ENCODE measurements at places on chromosomes 1 and 21. TPM values are rescaled to one million over a fixed set of nuclear protein-coding genes. Genes with fewer than 3 reads are reported as not detected.

DNA sequence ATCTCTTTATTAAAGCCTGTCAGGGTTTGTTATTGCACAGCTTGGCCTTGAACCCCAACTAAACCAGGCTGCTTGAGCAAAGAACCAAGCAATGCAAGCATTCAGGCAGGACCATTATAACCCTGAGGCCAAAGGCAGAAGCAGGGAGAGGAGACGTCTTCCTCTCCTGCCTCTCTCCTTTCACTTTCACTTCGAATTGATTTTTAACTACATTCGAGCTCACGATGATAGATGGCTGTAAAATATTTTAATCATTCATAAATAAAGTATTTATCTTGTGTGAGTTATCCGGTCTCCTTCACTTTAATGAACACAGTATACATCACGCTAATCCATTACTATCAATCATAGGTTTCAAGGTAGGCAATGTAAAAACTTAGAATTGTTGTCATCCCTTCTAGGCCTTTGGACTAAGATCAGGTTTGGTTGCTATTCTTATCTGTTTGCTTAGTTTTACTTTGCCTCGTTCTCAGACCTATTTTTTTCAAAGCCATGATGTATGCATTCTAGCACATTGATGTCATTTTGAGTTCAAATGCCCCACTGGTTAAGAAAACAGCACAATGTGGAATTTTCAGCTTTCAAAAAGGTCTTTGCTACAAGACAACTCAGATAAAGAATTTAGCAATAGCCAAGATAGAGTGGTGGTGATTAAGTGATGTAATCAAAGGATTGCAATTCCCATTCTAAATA is 480.2 kb upstream of the RUNX1 start:
- no peak overlapping the region for H3K4me3 ChIP-seq
- no peaks in the 10 kb centered on the region for H3K36me3 ChIP-seq
- DNase-seq, result no peak
- H3K27me3 ChIP-seq, result no peaks in the 10 kb centered on the region
- no peaks in the 10 kb centered on the region for H3K4me1 ChIP-seq

GRCh38 chr1:18132711-18133541 is 25.3 kb downstream of the IGSF21 start:
- H3K4me3 ChIP-seq, result 0 out of 2 replicates have a peak overlapping the region, but pooled peaks have one; percentile 23
- peaks cover 20% of the 10 kb centered on the region for H3K4me1 ChIP-seq
- no peaks in the 10 kb centered on the region for H3K27me3 ChIP-seq
- H3K27ac ChIP-seq, result no peak overlapping the region

GRCh38 chr1:97989094-97989680 is 68.4 kb upstream of the DPYD start:
- no peaks in the 10 kb centered on the region for H3K27me3 ChIP-seq
- no peak overlapping the region for H3K4me3 ChIP-seq
- no peak for DNase-seq
- no peaks in the 10 kb centered on the region for H3K4me1 ChIP-seq

- H3K4me3 ChIP-seq, result no peak overlapping the region
- H3K4me1 ChIP-seq, result peaks cover 36% of the 10 kb centered on the region
- no peak overlapping the region for H3K27ac ChIP-seq
- H3K36me3 ChIP-seq, result no peaks in the 10 kb centered on the region
Measured at GRCh38 chr1:112790920-112791722, 76.0 kb upstream of the PPM1J start.

DNA sequence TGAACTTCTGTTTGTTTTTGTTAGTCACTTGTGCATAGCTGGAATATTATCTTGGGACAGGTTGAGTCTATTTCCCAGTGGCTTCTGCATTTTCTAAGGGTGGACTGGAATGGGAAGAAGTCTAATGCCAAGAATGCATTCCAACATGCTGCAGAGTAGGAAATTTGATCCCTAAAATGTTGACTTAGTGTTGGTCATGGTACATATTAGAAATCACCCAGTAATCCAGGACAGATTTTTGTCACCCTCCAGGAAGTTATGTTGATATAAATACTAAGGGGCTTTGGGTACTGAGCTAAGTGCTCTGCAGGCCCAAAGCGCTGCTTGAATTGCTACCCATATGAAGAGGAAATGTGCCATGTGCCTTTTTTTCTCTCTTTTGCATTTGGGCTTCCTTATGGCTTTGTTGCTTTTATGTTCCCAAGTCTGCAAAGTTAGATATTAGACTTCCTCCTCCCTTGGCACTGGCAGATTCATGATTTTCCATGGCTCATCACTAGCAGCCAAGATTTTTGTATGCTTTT is 10.0 kb downstream of the ARID1A start:
- H3K27ac ChIP-seq, result no peak overlapping the region
- H3K27me3 ChIP-seq, result no peaks in the 10 kb centered on the region
- DNase-seq, result no peak

DNA sequence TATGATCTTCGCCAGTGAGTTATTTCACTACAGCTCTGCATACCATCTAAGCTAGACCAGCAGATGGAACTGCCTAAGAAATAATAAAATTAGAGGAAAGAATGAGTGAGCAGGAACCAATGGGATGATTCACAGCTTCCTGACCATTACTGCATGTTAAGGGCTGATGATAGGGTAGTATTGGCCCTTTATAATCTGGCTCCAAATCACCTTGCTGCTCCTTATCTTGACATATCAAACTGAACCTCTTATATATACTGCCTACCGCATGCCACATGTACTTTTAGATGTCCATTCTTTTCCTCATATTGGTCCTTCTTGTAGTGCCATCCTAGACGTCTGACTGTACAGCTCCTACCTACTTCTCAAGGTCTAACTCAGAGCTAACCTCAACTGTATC is 524.4 kb downstream of the DPYD start:
- no peak overlapping the region for H3K4me3 ChIP-seq
- DNase-seq, result no peak
- no peaks in the 10 kb centered on the region for H3K27me3 ChIP-seq
- H3K4me1 ChIP-seq, result no peaks in the 10 kb centered on the region
- H3K36me3 ChIP-seq, result no peaks in the 10 kb centered on the region

- no peaks in the 10 kb centered on the region for H3K36me3 ChIP-seq
- no peak overlapping the region for H3K27ac ChIP-seq
- H3K4me1 ChIP-seq, result peaks cover 18% of the 10 kb centered on the region
- H3K27me3 ChIP-seq, result no peaks in the 10 kb centered on the region
Measured at GRCh38 chr1:24415910-24416665, 486 bp downstream of the NIPAL3 start.

DNA sequence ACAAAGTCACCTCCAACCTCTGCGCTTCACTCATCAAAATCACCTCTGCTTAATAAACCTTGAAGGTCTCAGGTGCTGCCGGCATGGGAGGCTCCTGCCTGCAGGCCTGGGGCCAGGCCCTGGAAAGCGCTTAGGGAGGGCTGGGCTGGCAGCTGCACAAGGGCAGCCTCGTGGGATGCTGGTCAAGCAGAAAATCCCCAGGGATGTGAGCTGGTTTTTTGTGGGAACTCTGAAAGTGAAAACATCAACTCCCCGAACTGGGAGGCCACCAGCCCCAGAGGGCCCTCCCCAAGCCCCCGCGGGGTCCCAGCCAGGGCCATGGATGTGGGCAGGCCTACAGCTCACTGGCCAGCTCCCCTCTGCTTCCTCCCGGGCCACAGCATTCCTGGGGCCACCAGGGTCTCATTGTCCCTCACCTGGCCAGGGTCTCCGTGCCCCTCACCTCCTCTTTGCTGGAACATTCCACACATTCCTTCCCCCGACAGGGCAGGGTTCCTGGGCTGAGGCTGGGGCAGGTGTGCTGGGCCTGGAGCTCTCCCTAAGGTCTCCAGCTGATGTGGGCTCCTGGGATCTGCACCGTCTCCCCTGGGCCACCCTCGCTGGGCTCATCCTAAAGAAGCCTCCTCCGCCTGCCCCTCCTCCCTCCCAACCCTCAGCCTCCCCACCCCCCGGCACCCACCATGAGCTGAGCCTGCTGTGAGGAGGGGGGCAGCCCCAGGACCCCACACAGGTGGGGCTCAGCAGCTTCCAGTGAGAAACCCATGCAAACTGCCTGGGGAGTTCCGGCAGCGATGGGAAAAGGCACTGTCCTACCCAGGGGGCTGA is 36.0 kb upstream of the POFUT2 start:
- H3K4me3 ChIP-seq, result no peak overlapping the region
- H3K27me3 ChIP-seq, result no peaks in the 10 kb centered on the region
- peak; percentile 68 for DNase-seq
- no peaks in the 10 kb centered on the region for H3K4me1 ChIP-seq

DNA sequence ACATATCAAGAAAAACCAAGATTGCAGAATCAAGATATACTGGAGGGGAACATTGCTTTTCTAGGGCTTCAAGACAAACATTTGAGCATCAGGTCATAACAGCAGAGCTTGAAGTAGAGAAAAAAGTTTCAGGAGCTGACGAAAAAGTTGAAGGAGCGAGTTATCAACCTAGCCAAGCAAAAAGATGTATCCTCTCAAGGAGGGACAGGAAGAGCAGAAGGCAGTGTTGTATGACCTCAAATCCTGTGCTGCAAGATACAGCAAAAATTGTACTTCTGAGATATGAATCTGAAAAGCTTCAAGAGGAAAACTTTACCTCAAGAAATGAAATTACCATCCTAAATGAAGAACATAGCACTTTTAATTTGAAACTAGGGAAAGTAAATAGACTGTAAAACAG is 153.1 kb downstream of the AK5 start:
- no peak overlapping the region for H3K4me3 ChIP-seq
- no peaks in the 10 kb centered on the region for H3K27me3 ChIP-seq
- DNase-seq, result no peak
- no peaks in the 10 kb centered on the region for H3K36me3 ChIP-seq

DNA sequence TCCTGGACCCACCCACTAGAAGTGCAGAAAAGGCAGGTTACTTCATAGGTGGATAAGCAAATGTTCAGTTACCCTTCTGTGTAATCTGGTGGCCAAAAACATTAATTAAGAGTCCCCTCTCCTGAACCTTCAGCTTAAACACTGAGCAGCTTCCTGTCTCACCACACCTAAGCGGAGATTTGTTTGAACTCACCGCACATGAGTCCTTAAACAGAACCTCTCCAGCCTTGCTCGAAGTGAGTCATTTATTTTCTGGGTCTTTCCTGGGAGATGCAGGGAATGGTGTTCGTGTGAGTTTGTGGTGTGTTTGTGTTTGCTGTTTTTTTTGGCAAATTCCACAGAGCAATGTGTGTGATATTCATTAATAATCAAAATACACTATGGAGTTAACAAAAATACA is 7.6 kb upstream of the FNBP1L start:
- DNase-seq, result no peak
- no peaks in the 10 kb centered on the region for H3K27me3 ChIP-seq
- no peaks in the 10 kb centered on the region for H3K36me3 ChIP-seq
- H3K27ac ChIP-seq, result no peak overlapping the region
- H3K4me3 ChIP-seq, result no peak overlapping the region
- no peaks in the 10 kb centered on the region for H3K4me1 ChIP-seq

- H3K36me3 ChIP-seq, result peaks cover 88% of the 10 kb centered on the region
- H3K4me1 ChIP-seq, result no peaks in the 10 kb centered on the region
- no peak for DNase-seq
- no peak overlapping the region for H3K4me3 ChIP-seq
- H3K27ac ChIP-seq, result no peak overlapping the region
- H3K27me3 ChIP-seq, result no peaks in the 10 kb centered on the region
Measured at GRCh38 chr1:26771285-26771642, 16.5 kb upstream of the PIGV start.

- H3K27ac ChIP-seq, result no peak overlapping the region
- H3K4me3 ChIP-seq, result no peak overlapping the region
- no peaks in the 10 kb centered on the region for H3K4me1 ChIP-seq
- no peak for DNase-seq
- H3K36me3 ChIP-seq, result no peaks in the 10 kb centered on the region
Measured at GRCh38 chr1:204946640-204947039, 76.0 kb downstream of the NFASC start.

DNA sequence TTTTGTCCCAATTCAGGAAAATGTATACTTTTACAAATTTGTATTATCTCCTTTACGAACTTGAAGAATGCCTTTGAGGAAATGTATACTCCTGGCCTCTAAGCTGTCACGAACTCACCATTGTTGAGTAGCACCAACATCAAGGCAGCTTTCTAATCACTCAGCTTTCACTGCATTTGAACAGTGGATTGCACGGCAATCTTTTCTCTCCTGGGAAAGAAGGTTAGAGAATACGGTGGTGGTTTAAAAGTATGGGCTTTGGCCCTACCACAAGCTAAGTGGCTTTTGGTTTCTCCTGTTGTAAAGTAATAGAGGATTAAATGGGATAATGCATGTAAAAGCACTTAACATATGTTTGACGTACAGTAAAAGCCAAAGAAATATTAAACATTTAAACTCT is 57.8 kb downstream of the CNST start:
- H3K27me3 ChIP-seq, result no peaks in the 10 kb centered on the region
- no peak overlapping the region for H3K4me3 ChIP-seq
- peaks cover 12% of the 10 kb centered on the region for H3K36me3 ChIP-seq
- DNase-seq, result no peak
- no peak overlapping the region for H3K27ac ChIP-seq

DNA sequence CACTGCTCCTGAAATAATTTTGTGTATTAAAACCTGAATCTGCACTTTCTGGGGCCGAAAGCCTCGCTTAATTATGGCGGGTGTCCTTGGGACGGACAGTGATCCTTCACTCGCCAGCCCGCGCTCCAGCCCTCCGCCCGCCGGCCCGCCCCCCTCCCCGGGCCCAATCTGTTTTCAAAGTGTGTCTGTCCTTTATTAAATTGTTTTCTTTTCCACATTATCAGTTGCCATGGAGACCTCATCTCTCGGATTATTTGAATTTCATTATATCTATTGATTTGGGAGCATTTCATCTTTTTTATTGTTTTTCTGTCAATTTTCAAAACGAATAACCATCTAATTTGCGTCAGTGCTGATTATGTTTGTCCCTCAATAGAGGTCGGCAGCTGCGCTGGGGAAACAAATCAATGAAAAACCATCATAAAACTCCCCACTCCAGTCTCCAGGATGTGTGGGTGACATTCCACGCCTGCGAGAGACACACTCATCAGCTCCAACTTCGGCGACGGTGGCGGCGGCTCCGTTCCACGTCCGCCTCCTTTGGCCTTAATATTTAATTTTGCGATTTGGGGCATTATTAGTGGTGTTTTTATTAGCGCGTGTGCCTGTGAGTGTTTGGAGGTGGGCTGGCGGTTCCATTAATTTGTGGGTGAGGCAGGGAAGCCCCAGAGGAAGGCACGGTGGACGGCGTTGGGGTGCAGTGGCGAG is 123.9 kb downstream of the CASZ1 start:
- H3K36me3 ChIP-seq, result no peaks in the 10 kb centered on the region
- 0 out of 2 replicates have a peak overlapping the region, but pooled peaks have one; percentile 26 for H3K27ac ChIP-seq
- H3K27me3 ChIP-seq, result no peaks in the 10 kb centered on the region
- H3K4me3 ChIP-seq, result no peak overlapping the region
- no peak for DNase-seq
- H3K4me1 ChIP-seq, result peaks cover 5% of the 10 kb centered on the region

- H3K27me3 ChIP-seq, result no peaks in the 10 kb centered on the region
- H3K27ac ChIP-seq, result no peak overlapping the region
Measured at GRCh38 chr1:20070357-20070756, 363 bp downstream of the PLA2G5 start.

The HPCAL4 gene
- 1.1 TPM for total RNA-seq

The FOXD2 gene
- not detected for total RNA-seq

The KRTAP21-2 gene
- total RNA-seq, result not detected

The LMX1A gene
- total RNA-seq, result not detected

The ANKRD45 gene
- 1.5 TPM for total RNA-seq

The LORICRIN gene
- total RNA-seq, result not detected
